Lung (tissue), 17 donors: ENCODE measurements at places on chromosomes 2 and 18. TPM values are rescaled to one million over a fixed set of nuclear protein-coding genes. Genes with fewer than 3 reads are reported as not detected.

Gene ZDBF2
- polyA plus RNA-seq = 1.0 TPM

Gene WDR75
- 16.3 TPM for polyA plus RNA-seq

Gene CDH20
- 0.07 TPM for polyA plus RNA-seq

Gene SLC4A3
- 0.59 TPM for polyA plus RNA-seq

Gene IL1RL2
- 0.35 TPM for polyA plus RNA-seq

Gene ACP1
- polyA plus RNA-seq = 68.7 TPM

Gene EFEMP1
- 127 TPM for polyA plus RNA-seq
